ENCODE measurements at places on chromosomes 4 and X.

- no peak for DNase-seq
Observed at GRCh38 chr4:168765726-168766125, 244.3 kb downstream of the CBR4 start.

DNA sequence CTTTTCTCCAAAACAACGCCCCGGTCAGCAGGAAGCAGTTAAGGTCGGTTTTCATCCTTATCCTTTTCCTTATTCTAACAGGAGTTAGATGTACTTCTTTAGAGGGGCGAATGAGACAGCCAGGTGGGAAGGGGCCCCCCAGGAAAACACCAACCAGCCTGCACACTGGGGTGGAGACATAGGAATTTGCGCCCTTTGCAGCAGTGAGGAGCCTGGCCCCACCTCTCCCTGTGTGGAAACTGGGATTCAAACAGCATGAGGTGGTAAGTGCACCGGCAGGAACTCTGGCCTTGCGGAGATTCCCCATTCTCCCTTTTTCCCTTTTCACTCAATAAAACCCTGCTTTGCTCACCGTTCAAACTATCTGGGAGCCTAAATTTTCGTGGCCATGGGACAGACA, 8.0 kb upstream of the FAM47C start:
- no peak for DNase-seq

GRCh38 chrX:151396042-151396824, 773 bp upstream of the VMA21 start:
- no peak for DNase-seq

GRCh38 chrX:154123241-154124219, 20.5 kb upstream of the OPN1LW start:
- no peak for DNase-seq

GRCh38 chr4:5054532-5054931, 3.3 kb downstream of the STK32B start:
- DNase-seq = no peak

GRCh38 chr4:24394041-24394440, 190.3 kb downstream of the DHX15 start:
- DNase-seq = no peak

DNA sequence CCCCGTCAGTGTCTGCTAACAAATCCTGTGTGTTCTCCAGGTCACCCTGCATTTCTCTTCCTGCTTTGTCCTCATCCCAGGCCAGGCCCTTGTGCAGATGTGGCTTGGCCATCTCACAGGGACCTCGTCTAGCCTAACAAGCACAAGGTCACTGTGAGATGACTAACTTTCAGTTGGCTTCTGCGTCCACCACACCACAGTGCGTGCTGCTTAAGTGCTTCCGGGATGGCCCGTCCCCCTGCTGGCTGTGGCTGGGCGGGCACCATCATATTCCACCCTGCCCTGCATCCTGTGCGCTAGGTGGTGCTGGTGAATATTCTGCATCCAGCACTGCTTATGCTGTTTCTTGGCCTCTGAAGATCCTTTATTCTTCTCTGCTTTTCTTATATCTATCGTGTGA, 33.8 kb downstream of the RBBP7 start:
- DNase-seq = no peak

DNA sequence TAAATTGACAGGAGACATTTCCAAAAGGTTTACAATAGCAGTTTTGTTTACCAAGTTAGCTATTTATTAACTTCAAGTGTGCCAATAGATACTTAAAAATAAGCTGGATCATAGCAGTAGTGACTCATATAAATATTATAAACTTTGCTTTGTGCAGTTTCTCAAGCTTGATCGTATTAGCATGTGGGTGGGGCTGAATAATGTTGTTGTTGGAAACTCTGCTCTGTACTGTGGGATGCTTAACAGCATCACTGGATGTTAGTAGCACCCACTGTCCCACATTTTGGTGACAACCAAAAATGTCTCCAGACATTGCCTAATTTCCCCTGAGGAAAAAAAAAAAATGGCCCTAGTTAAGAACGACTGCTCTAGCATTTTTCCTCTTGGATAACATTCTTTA, 855.2 kb upstream of the ADGRL3 start:
- no peak for DNase-seq

DNA sequence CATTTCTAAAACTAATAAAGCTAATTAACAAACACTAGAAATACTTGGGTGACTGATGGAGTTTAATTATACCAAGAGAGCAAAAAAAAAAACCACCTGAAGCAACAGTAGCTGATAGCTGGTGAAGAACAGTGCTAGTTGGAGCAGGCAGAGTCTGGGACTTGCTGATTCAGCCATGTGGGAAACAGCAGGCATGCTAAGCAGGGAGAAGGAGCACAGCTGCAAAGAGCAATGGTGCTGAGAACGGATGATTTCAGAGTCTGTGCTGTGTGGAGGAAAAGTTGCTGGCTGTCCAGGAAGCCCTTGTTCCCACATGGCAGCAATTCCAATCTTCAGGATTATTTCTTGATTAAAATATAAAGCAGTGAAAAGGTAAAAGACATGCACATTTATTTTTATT, 68.8 kb downstream of the NPY1R start:
- DNase-seq = no peak

All from hippocampal formation (tissue), 2 donors.